Iris pigment epithelial cell (primary cell): ENCODE measurements at places on chromosomes 13 and 19.

GRCh38 chr13:70391678-70392077 is 283.4 kb upstream of the KLHL1 start:
- DNase-seq = no peak

DNA sequence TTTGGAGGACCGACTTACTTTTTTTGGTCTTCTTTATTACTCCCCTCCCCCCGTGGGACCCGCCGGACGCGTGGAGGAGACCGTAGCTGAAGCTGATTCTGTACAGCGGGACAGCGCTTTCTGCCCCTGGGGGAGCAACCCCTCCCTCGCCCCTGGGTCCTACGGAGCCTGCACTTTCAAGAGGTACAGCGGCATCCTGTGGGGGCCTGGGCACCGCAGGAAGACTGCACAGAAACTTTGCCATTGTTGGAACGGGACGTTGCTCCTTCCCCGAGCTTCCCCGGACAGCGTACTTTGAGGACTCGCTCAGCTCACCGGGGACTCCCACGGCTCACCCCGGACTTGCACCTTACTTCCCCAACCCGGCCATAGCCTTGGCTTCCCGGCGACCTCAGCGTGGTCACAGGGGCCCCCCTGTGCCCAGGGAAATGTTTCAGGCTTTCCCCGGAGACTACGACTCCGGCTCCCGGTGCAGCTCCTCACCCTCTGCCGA is 409 bp downstream of the FOSB start:
- peak; percentile 38 for DNase-seq

DNA sequence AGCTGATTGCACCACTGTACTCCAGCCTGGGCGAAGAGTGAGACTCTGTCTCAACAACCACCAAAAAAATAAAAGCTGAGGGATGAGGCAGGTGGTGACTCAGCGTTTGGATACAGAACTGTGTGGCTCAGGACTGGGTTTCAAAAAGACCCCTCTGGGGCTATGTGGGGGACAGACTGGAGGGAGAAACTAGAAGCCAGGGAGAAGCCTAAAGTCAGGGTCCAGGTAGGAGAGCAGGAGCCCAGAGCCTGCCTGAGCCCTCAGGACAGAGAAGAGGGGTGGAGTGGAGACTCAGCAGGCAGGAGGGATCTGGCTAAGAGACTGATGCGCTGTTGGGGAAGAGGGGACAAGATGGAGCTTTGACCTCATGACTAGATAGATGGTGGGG is 1.8 kb upstream of the CD37 start:
- peak; percentile 39 for DNase-seq

- DNase-seq = peak; percentile 85
Observed at GRCh38 chr19:1264801-1265614, 4.1 kb upstream of the CIRBP start.

DNA sequence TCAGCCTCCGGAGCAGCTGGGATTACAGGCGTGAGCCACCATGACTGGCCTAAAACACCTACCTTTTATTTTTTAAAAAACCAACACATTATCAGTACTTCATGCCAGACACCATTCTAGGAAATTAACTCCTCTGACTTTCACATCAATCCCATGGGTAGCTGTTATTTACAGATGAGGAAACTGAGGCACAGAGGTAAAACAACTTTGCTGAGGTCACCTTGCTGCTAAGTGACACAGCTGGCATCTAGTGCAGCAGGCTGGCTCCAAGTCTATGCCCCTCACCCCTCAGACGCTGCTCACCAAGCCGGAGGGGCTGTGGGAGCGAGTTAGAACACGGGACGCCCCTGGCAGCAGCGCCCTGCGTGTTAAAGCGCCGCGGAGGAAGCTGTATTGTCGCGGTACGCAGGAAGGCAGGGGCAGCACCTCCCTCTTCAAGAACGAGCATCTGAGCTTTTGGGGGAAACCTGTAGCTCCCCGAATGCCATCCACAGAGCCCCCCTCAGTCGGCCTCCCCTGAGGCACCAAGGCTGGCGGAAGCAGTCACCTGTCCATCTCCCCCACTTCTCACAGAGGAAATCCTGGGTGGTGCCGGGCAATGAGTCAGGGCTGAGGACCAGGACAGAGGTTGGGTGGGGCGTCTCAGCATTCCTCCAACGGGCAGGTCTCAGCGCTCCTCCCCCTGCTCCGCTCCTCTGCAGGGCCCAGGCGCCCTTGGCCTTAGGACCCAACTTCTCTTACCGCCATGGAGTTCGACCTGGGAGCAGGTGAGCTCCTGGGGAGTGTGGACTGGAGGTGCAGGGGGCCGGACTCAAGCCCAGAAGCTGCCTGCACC is at the start of gene C19orf33:
Gene C19orf33, plus strand, starts transcription at position 735 of the 835 bp plus-strand sequence. Its CDS starts 11 bp downstream, at position 746.
- no peak for DNase-seq

- DNase-seq = no peak
Observed at GRCh38 chr13:80262051-80262695, 78.8 kb downstream of the SPRY2 start.

DNA sequence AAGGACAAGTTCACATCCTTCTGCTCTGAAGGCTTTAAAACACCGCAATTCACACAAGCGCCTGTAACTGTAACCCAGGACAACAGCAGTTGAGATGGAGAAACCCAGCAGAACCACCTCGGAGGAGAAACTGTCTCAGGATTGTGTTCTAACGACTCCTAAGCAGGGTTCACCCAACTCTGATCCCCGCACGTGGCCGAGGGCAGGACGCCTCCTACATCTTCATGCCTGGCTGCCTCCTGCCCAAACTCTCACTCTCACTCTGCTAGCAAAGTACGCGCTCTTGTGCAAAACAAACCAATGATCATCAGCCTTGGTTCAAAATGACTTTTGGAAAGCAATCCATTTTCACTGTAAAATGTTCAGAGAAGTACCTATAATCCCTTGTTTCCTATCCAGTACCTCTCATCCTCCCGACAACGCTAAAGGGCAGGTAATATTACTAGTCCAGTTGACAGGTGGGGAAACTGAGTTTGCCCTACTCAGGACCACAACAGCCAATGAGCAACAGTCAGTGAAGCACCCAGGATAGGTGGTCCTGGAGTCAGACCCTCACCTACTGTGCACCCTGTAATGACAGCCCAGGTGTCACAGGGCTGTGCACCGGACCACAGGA is 25.6 kb downstream of the EPS15L1 start:
- no peak for DNase-seq

- peak; percentile 40 for DNase-seq
Observed at GRCh38 chr19:17209126-17210036, 5.8 kb upstream of the USE1 start.

- DNase-seq = no peak
Observed at GRCh38 chr19:5142725-5143097, 173.8 kb downstream of the KDM4B start.

- no peak for DNase-seq
Observed at GRCh38 chr13:46071590-46072249, 19.2 kb upstream of the ZC3H13 start.

- DNase-seq = no peak
Observed at GRCh38 chr19:16022681-16023080, 53.6 kb upstream of the TPM4 start.

DNA sequence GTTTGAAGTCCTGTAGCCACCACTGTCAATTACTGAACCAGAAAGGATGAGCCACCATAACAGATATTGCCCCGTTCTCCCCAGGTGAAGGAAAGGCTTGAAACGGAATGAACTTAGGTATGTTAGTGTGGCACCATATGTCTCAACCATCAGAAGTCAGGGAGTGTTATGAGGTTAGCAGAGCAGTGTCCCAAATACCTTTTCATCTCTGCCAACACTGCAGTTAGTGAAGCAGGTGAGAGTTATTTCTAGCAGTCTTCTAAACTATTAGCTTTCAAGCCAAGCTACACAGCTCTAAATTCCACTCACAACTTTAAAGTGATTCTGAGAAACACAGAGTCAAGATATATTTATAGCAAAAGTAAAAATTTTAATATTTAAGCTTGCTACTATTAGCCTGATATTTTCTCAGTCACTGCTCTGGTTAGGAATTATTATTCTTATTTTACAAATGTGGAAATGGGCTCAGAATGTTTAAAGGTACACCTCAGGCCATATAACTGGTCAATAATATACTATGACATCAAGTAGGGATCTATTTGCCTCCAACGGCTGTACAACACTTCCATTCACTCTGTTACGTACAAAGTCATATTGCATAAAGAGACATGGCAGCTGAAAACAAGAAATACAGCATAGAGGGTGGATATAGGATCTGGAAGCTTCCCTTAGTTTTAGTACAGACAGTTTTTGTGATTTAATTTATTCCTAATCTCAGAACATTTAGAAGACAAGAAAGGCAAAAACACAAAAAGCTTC is 1527.1 kb upstream of the PRR20A start:
- no peak for DNase-seq

GRCh38 chr19:45141203-45141900 is 19.4 kb downstream of the NKPD1 start:
- no peak for DNase-seq

GRCh38 chr13:42984691-42985090 is 7.3 kb downstream of the EPSTI1 start:
- DNase-seq = no peak

DNA sequence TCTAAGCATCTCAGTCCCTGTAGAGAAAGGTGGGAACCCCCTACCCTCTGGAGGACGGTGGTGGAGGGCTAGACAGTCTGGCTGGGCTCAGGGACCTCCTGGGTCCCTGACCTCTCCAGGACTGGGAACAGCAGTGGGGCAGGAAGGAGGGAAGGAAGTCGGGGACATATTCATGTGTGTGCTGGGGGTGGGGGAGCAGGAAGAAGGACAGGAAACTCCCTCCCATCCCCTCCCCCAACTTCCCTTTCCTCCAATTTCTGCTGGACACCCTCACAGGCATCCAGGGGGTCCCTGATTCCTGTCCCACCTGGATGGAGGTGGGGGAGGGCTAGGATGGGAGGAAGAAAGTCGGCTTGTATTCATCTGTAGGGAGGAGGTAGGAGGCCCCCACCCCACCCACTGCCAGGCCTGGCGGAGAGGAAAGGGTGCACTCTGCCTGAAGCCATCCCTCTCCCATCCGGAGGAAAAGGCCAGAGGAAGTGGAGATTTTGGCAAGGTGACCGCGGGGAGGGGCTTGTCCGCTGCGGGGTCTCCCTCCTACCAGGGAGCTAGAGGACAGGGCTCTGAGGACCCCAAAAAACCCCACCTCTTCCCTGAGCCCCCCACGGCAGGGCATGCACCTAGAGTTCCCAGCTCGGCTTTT is 2.3 kb downstream of the NOVA2 start:
- no peak for DNase-seq

DNA sequence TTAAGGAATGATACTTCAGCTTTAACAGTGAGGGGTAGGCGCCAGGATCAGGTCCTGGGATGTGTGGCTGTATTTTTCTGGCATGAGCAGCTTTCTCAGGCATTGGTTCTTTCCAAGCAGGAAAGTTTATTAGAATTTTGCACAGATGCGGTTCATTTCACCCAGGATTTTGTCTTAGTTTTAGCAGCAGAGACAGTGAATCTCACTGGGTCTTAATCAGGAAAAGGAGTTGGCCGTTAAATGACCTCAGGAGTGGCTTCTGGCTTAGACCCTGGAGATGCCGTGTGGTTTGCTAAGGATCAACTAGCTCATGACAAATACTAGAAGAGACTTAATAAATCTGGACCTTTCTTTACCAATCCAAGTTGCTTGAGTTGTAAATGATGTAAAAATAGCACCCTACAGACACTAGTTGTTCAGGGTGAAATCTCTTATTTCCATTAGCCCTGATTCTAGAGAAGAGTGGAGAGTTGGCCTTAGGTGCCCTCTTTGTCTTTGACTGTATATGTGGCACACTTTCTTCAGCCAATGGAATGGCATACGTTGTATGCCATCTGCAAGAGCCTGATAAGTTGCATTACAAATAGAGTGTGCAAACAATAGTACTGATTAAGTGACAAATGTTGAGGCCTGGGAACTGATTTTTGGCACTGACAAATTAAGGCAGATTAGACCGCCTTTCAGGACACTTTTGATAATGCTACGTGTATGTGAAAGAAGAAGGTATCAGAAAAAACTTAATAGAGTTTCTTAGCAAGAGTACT is 34.0 kb downstream of the LRCH1 start:
- peak; percentile 59 for DNase-seq

DNA sequence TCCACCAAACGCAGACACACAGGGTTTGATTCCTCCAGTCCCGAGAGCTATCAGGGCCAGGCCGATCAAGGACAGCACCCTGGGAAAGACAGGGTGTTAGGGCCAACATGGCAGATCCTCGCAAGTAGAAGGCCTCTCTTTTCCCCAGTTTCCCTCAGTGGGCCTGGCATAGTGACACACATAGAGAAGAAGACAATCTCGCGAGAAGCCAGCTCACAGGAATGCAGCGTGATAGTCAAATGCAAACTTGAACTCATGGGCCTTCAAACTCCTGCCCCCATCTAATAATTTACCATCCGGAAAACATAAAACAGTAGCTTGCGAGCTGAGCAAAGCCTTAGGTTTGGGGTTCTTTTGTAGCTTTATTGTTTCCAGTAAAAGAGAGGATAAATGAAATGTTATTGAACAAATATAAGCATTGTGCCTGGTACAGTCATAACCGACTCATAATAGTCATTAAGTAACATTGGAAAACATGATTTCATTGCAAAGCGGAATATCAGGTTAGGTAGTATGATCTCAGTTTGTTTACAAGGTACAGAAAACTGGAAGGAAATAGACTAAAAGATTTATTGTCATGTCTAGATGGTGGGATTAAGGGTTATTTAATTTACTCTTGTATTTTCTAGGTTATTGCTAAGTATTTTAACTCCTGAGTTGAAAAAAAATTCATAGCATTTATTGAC is 30.5 kb downstream of the SLC15A1 start:
- DNase-seq = no peak

GRCh38 chr19:16185768-16186123 is 536 bp downstream of the FAM32A start:
- DNase-seq = peak; percentile 47

GRCh38 chr13:31067416-31068118 is 94.1 kb downstream of the HSPH1 start:
- peak; percentile 75 for DNase-seq

DNA sequence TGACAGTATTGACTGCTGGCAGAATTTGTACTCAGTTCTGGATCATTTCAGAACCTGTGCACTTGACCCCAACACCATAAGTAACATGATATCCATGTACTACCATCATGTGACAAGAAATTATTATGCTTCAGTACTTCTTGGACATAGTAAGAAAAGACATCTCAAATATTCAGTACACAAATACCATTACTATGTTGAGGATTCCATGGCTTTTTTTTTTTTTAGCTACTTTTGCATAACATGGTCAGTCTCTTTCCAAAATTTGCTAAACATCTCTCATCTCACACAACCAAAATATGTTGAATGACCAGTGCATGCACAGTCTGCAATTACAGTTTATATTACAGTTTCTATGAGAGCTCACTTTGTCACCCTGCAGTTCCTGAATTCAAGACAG is 85.3 kb downstream of the FLT1 start:
- DNase-seq = no peak

DNA sequence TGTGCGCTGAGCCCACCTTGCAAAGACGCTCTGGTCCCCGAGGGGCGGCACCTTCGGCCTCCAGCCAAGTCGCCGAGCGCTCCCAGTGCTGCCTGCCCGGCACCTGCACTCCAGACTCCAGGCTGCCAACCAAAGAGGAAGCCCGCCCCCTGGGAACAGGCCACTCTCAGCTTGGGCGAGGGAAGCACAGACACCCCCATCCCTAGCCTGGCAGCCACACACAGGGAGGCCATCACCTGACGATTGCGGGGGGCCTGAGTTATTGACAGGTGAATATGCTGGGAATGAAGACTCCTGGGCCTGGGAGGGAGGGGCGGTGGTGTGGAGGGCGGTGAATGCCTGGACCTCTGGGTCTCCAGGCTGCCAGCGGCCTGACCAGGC is 10.3 kb upstream of the ZNF492 start:
- DNase-seq = no peak

- DNase-seq = no peak
Observed at GRCh38 chr19:55188625-55189024, 8.5 kb upstream of the SYT5 start.
